ENCODE measurements at places on chromosomes 1 and 21. TPM values are rescaled to one million over a fixed set of nuclear protein-coding genes. Genes with fewer than 3 reads are reported as not detected.

DNA sequence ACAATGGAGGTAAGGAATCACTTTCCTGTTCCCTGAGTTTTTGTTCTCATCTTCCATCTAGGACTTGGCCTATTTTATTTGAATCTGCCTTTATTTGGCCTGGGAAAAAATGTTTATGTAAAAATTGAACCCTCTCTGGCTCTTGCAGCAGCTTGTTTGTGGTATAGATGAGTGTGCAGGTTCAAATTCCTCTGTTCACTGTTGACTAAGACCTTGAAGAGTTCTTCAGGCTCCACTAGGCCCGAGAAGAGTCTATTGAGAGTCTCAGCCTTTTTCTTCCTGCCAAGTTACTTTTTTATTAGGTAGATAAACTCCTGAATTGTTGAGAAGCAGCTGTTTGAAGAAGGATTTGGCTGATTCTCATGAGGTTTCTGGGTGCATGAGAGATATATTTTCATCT, 248.8 kb upstream of the ADGRL2 start:
- no peak overlapping the region for H3K4me3 ChIP-seq
- peaks cover 7% of the 10 kb centered on the region for H3K4me1 ChIP-seq
- H3K27me3 ChIP-seq: no peaks in the 10 kb centered on the region
- no peak overlapping the region for H3K27ac ChIP-seq

RASSF5 gene
- total RNA-seq: 1.8 TPM

GRCh38 chr1:32754317-32755097, 51.9 kb upstream of the SYNC start:
- peaks cover 23% of the 10 kb centered on the region for H3K4me1 ChIP-seq
- no peak for DNase-seq
- H3K36me3 ChIP-seq: no peaks in the 10 kb centered on the region
- H3K27me3 ChIP-seq: no peaks in the 10 kb centered on the region

CXADR gene
- total RNA-seq: 145 TPM

GRCh38 chr1:90925928-90926869, 95.6 kb downstream of the ZNF644 start:
- H3K27ac ChIP-seq: peak overlapping the region; percentile 17
- H3K4me3 ChIP-seq: no peak overlapping the region
- peak; percentile 5 for DNase-seq
- H3K27me3 ChIP-seq: no peaks in the 10 kb centered on the region
- H3K4me1 ChIP-seq: peaks cover 19% of the 10 kb centered on the region

GRCh38 chr1:87765057-87765680, 436.5 kb downstream of the LMO4 start:
- H3K27ac ChIP-seq: no peak overlapping the region
- H3K36me3 ChIP-seq: no peaks in the 10 kb centered on the region
- H3K4me1 ChIP-seq: no peaks in the 10 kb centered on the region
- H3K4me3 ChIP-seq: no peak overlapping the region

DNA sequence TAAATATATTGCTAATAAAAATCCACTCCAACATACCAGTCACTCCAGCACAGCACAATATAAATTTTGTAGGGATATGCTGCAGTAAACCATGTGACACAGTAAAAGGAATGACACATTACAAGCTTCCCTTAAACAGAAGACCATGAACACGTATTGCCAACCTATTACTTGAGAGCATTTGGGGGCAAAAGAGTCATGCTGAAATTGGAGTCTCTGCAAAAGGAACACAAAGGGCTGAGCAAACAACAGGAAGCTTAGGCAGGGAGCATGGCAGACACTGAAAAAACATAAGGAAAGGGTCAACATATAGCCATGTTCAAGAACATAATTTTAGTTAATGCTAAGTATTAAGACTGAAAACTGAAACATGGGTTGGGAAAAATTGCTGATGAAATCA, 214.5 kb downstream of the SMYD3 start:
- no peaks in the 10 kb centered on the region for H3K27me3 ChIP-seq
- DNase-seq: no peak
- H3K4me1 ChIP-seq: peaks cover 6% of the 10 kb centered on the region

Data from H1 (cell line).